A549 (cell line): ENCODE measurements at places on chromosomes 11 and 22.

GRCh38 chr11:60916669-60917206 lies 2.8 kb downstream of the TMEM109 start:
- no peak for DNase-seq

- no peak for DNase-seq
Measured at GRCh38 chr11:116972691-116973090, 125.5 kb downstream of the SIK3 start.

GRCh38 chr22:37069719-37070118 lies 18.2 kb downstream of the KCTD17 start:
- no peak for DNase-seq

DNA sequence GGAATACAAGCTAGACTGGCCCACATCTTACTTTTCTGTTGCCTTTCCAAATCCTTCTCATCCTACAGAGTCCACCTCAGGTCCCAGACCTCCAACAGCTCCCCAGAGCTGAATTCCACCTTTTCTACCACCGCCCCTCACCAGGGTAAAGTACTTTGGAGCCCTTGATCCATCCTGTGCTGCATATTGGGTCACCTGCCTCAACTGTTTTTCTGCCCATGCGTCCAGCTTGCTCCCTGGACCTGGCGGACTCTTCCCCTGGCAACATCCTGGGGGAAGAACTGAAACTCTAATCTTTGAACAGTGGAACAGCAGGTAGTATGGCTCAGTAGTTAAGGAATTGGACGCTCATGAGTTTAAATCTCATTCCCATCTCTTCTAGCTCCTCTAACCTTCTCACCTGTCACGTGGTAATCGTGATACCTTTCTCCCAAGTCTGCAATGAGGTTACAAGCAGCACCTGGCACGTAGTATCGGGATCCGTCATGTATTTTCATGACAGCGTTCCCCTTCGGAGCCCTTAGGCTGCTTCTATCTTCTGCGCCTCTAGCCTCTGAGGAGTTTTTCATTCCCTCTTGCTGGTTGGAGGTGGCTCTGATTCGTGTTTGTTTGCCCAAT lies 98.1 kb downstream of the CEP164 start:
- no peak for DNase-seq

- DNase-seq, result no peak
Measured at GRCh38 chr11:72745511-72745910, 6.7 kb downstream of the ARAP1 start.

DNA sequence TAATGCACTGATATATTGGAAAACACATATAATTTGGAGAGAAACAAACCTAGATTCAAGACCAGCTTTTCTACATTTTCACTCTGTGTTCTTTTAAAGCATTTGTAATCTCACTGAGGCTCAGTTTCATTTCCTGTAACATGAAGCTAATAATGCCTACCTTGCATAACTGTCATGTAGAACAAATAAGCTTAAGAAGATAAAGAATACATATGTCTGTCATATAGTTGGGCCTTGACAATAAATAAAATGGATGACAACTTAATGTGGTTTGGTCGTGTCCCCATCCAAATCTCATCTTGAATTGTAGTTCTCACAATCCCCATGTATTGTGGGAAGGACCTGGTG lies 35.2 kb upstream of the FIBIN start:
- DNase-seq, result no peak

GRCh38 chr22:32329202-32329645 lies 28.4 kb upstream of the RFPL3 start:
- DNase-seq, result no peak

GRCh38 chr22:42269432-42270175 lies 849 bp downstream of the TCF20 start:
- DNase-seq, result peak; percentile 68

DNA sequence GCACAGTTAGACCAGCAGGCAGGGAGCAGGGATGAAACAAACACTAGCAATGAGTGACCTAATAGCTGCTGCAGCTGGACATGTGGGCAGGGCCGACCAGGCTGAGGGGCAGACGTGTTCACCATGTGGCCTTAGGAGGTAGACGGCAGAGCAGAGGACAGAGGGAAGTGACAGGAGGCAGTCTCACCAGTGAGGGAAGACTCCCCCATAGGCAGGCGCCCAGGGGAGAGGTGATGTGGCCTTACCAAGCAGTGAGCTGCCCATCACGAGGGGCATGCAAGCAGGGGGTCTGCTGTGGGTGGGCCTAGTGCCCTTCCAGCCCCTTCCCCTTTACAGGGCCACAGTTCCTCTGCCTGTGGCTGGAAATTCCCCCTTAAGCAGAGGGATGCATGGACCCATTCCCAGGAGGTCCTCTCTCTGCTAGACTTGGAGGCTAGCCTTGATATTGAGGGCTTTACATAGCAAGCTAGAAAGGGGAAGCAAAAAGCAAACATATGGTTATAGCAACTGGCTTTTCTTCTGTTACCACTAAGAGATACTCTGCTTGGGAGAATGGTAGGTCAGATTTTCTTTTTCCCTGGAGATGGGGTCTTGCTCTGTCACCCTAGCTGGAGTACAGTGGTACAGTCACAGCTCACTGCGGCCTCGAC lies 67.6 kb downstream of the MPPED1 start:
- no peak for DNase-seq
